ENCODE measurements at places on chromosomes 13 and 19. TPM values are rescaled to one million over a fixed set of nuclear protein-coding genes. Genes with fewer than 3 reads are reported as not detected.

The MATK gene
- 19.4 TPM for polyA plus RNA-seq

DNA sequence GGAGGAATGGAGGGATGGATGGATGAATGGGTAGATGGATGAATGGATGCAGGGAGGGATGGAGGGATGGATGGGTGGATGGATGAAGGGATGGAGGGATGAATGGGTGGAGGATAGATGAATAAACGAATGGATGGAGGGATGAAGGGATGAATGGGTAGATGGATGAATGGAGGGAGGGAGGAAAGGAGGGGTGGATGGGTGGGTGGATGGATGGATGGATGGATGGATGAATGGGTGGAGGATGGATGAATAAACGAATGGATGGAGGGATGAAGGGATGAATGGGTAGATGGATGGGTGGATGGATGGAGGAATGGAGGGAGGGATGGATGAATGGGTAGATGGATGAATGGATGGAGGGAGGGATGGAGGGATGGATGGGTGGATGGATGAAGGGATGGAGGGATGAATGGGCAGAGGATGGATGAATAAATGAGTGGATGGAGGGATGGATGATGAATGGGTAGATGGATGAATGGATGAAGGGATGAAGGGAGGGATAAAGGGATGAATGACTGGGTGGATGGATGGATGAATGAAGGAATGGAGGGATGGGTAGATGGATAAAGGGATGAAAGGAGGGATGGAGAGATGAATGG is 33.0 kb upstream of the TPM4 start:
- no peaks in the 10 kb centered on the region for H3K36me3 ChIP-seq
- H3K4me3 ChIP-seq: no peak overlapping the region
- DNase-seq: no peak

- H3K27me3 ChIP-seq: no peaks in the 10 kb centered on the region
- H3K4me1 ChIP-seq: no peaks in the 10 kb centered on the region
- H3K27ac ChIP-seq: no peak overlapping the region
- H3K36me3 ChIP-seq: no peaks in the 10 kb centered on the region
- DNase-seq: no peak
- no peak overlapping the region for H3K4me3 ChIP-seq
Measured at GRCh38 chr13:111511805-111512504, 191.5 kb downstream of the TEX29 start.

The BRSK1 gene
- not detected for polyA plus RNA-seq

DNA sequence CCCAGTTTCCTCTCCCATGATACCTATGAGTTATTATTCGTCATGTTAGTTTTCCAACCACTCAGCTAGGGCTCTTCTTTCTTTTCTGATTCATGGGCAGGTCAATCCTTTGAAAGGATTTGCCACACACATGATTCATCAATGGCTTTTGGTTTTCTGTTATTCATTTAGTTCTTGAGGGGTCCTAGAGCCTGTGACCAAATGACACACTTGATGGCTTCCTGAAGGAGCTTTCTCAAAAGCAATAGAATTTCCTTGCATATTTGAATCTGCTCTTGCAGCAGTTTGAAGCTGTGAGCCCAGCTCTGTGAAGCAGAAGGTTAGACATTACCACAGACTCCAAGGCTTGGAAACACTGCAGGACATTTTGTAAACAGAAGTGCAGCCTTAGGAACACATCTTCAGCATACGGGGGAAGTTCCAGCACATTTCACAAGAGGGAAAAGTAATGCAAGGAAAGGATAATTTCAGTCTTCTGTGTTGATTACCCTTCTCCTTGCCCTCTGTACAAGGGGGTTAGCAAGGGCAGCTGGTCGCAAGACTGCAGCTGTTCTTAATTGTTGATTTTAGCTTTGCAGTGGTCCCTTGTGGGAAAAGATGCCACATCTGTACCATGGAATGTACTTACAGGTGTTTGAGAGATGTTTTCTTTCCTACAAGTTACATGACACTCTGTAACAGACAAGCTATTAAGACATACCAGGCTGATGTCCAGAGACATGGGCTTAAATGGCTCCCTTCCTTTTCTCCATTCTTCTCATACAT is 338.6 kb downstream of the KCNRG start:
- peaks cover 27% of the 10 kb centered on the region for H3K4me1 ChIP-seq
- H3K27ac ChIP-seq: no peak overlapping the region
- no peak for DNase-seq

GRCh38 chr13:79966493-79966895 is 374.4 kb downstream of the SPRY2 start:
- no peaks in the 10 kb centered on the region for H3K27me3 ChIP-seq
- H3K4me3 ChIP-seq: no peak overlapping the region
- H3K27ac ChIP-seq: no peak overlapping the region
- no peaks in the 10 kb centered on the region for H3K4me1 ChIP-seq
- DNase-seq: no peak

All from CD4-positive, alpha-beta memory T cell (primary cell).